ENCODE measurements at places on chromosomes 5 and 9. TPM values are rescaled to one million over a fixed set of nuclear protein-coding genes. Genes with fewer than 3 reads are reported as not detected.

- no peak for DNase-seq
Measured at GRCh38 chr9:96505316-96505991, 55.5 kb downstream of the HABP4 start.

DNA sequence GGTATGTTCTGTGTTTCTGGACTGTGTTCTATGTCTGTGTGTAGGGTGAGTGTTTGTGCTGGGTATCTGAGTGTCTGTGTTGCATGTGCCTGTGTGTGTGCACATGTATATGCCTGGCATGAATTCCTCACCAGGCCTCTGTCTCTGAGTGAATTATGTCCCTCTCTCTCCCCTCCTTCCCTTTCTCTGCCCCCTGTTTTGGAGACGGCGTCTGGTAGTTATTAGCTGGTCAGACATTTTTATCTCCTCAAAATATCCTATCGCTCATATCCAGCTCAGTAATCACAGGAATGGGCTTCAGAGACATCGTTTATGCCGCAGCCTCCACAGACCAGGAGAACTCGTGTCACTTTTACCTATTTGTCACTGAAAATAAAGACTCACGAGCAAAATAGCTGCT lies 483.2 kb upstream of the BRINP1 start:
- DNase-seq = no peak

The ANKRD55 gene
- not detected for total RNA-seq

DNA sequence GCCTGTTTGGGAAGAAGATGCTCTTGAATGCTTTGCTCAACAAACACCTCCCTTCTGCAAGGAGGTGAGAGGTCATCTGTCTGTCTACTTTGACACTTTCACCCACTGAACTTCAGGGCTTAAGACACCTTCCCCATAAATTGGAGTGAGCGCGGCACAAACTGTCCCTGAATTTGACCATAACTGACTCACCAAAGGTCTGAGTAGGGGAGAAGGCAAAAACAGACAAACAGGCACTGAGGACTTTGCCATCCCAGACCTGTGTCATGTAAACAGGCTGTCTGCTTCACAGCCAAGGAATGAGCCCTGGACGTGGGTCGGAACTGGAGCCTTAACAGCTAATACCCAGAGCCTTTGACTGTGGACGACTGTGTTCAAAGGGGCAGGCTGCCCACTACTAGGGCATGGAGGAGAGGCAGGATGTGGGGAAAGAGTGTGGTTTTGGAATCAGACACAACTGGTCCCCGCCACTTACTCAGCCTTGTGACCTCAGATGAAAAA lies 320.9 kb upstream of the KLF4 start:
- no peak for DNase-seq

- no peak for DNase-seq
Measured at GRCh38 chr5:54904425-54904824, 81.0 kb downstream of the ESM1 start.

- DNase-seq = no peak
Measured at GRCh38 chr5:110356677-110357076, 369.8 kb downstream of the TMEM232 start.

The TAS2R1 gene
- total RNA-seq = not detected

Measured in activated B cell treated with CpG ODN at 0.5 μM for 24 hours (primary cell).